Neural crest cell (in vitro differentiated cells): ENCODE measurements at places on chromosomes 1 and 21. TPM values are rescaled to one million over a fixed set of nuclear protein-coding genes. Genes with fewer than 3 reads are reported as not detected.

Gene SH3D21
- total RNA-seq = 5.4 and 5.9 TPM in 2 replicates

Gene ATF3
- 10.3 and 12.3 TPM in 2 replicates for total RNA-seq

Gene CHRNB2
- 8.7 and 10.6 TPM in 2 replicates for total RNA-seq

Gene FCER1G
- total RNA-seq = 0.93 and 1.6 TPM in 2 replicates

Gene TPM3
- 364 and 373 TPM in 2 replicates for total RNA-seq

Gene ISG20L2
- 47.0 and 52.7 TPM in 2 replicates for total RNA-seq

Gene TAS1R1
- total RNA-seq = not detected in 2 replicates

DNA sequence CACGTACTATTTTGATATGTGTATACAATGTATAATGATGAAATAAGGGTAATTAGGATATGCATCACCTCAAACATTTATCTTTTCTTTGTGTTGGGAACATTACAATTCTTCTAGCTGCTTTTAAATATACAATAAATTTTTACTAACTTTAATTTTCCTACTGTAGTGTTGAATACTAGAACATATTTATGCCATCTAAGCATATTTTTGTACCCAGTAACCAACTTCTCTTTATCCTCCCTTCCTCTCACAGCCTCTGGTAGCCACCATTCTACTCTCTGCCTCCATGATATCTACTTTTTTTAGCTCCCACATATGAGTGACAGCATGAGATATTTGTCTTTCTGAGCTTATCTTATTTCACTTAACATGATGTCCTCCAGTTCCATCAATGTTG lies 468.0 kb downstream of the COL11A1 start:
- no peak overlapping the region for H3K4me3 ChIP-seq
- H3K27ac ChIP-seq = no peak overlapping the region
- H3K36me3 ChIP-seq = no peaks in the 10 kb centered on the region
- no peaks in the 10 kb centered on the region for H3K4me1 ChIP-seq
- DNase-seq = no peak

- H3K27me3 ChIP-seq = no peaks in the 10 kb centered on the region
- DNase-seq = no peak
- no peaks in the 10 kb centered on the region for H3K36me3 ChIP-seq
- peaks cover 50% of the 10 kb centered on the region for H3K4me1 ChIP-seq
- no peak overlapping the region for H3K27ac ChIP-seq
Observed at GRCh38 chr1:211738691-211739301, 63.4 kb upstream of the NEK2 start.

DNA sequence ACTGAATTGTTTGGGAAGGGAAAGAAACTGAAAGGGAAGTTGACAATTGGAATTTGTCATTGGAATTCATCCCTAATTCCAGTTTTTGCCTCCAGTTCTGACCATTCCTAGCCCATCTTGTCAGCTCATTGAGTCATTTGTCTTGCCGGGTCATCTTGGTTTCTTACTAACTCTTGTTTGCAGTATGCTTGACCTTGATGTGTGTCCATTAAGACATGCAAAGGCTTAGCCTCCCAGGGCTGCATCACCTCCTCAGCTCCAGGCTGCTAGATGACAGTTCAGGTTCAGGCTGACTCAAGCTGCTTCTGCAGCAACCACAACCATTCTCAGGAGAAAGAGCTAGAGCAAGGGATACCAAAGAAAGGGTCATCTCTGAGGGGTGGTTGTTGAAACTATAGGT lies 151.3 kb upstream of the PTGFR start:
- no peak for DNase-seq
- no peaks in the 10 kb centered on the region for H3K36me3 ChIP-seq
- peaks cover 50% of the 10 kb centered on the region for H3K27me3 ChIP-seq
- no peaks in the 10 kb centered on the region for H3K4me1 ChIP-seq
- no peak overlapping the region for H3K4me3 ChIP-seq
- H3K27ac ChIP-seq = no peak overlapping the region

DNA sequence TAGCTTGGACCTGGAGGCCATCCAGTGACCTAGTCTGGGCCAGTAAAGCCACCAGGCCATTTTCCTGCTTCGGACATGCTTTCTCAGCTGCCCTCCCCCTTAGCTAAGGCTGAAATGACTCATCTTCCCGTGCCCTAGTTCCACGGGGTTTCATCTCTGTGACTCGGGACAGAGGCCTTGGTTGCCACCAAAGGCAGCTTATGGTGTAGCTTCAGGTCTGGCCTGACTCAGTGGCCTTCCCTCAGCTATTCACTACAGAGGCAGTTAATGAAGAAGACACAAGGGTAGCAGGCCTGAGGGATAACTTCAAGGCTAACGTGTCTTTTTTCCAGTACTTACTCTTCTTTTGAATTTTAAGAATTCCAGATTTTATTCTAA lies 82.4 kb downstream of the PBX1 start:
- H3K27me3 ChIP-seq = no peaks in the 10 kb centered on the region
- H3K27ac ChIP-seq = no peak overlapping the region
- DNase-seq = no peak
- peaks cover 11% of the 10 kb centered on the region for H3K36me3 ChIP-seq
- H3K4me1 ChIP-seq = peaks cover 66% of the 10 kb centered on the region

GRCh38 chr1:78441921-78442320 lies 48.9 kb upstream of the PTGFR start:
- no peaks in the 10 kb centered on the region for H3K27me3 ChIP-seq
- no peak overlapping the region for H3K4me3 ChIP-seq
- no peak for DNase-seq
